ENCODE measurements at places on chromosomes 5 and 9.

GRCh38 chr5:128228521-128228920 is 145.0 kb downstream of the SLC12A2 start:
- DNase-seq: no peak

- DNase-seq: no peak
Measured at GRCh38 chr9:27344776-27345175, 47.8 kb upstream of the EQTN start.

DNA sequence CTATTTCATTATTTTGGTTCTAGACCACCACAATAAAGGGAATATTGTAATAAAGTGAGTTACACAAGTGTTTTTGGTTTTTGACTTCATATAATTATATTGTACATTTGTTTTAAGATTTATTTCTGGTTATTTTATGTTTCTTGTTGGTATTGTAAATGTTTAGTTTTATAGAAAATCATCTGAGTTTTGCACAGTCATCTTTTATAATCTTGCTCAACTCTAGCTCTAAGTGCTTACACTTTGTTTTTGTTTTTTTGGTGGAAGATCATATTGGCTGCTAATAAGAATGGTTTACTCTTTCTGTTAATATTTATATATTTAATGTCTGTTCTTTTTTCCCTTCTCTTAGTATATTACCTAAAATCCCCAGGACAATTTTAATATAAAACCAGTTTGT is 135.0 kb downstream of the CNTLN start:
- no peak for DNase-seq

- DNase-seq: no peak
Measured at GRCh38 chr5:54876556-54876955, 108.8 kb downstream of the ESM1 start.

GRCh38 chr5:109053995-109054417 is 306.3 kb downstream of the FER start:
- DNase-seq: no peak

- DNase-seq: no peak
Measured at GRCh38 chr9:123291736-123292135, 23.4 kb upstream of the STRBP start.

GRCh38 chr5:62708481-62709325 is 130.1 kb downstream of the LRRC70 start:
- DNase-seq: no peak

GRCh38 chr5:11324521-11325289 is 563.7 kb upstream of the DAP start:
- DNase-seq: no peak

DNA sequence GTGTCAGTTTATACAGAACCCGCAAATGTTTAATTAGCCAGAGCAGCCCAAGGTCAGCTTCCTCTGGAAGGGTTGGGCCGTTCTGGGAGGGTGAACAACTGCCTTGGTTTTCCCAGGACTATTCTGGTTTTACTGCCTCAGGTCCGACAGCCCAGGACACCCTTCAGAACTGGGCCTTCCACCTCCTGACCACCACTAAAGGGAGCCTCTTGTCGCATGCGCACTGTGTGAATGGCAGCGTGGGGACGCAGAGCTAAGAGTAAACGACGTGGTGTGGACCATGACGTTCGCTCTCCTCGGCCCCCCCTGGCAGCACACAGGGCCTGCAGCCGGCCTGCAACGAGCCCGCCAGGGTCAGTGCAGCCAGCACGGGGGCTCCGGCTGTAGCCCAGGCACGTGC is 214.9 kb downstream of the FANCC start:
- DNase-seq: no peak

DNA sequence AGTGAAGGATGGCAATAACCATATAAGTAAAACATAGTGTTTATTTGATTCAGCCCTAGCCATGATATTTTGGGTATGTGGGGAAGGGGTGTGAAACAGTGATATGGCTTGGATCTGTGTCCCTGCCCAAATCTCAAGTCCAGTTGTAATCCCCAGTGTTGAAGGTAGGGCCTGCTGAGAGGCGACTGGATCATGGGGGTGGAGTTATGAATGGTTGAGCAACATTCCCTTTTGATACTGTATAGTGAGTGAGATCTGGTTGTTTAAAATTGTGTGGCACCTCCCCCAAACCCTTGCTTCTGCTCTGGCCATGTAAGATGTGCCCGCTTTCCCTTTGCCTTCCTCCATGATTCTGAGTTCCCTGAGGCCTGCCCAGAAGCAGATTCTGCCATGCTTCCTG is 1804.6 kb downstream of the MAT2B start:
- no peak for DNase-seq

- DNase-seq: no peak
Measured at GRCh38 chr5:159619826-159620225, 289.5 kb upstream of the IL12B start.

DNA sequence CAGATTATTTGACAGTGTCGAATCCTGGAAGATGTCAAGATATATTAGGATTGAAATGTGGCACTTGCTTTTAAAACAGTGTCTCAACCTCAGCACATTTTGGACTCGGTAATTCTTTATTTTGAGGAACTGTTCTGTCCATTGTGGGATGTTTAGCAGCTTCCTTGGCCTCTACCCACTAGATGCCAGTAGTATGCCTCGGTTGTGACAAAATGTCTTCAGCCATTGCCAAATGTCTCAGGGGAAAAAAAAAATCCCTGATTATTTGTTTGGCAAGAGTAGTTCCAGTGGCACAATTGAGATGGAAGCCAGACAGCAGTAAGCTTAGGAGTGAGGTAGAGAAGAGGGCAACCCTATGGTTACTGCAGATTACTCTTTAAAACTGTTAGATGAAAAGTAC is 694.5 kb upstream of the RIOK2 start:
- DNase-seq: no peak

- DNase-seq: no peak
Measured at GRCh38 chr5:2177244-2177643, 294.5 kb upstream of the IRX4 start.

- DNase-seq: no peak
Measured at GRCh38 chr5:35331956-35332950, 102.0 kb upstream of the PRLR start.

- no peak for DNase-seq
Measured at GRCh38 chr5:96297867-96298266, 135.2 kb downstream of the PCSK1 start.
